MV-4-11 (cell line): ENCODE measurements at places on chromosomes 16 and 17.

DNA sequence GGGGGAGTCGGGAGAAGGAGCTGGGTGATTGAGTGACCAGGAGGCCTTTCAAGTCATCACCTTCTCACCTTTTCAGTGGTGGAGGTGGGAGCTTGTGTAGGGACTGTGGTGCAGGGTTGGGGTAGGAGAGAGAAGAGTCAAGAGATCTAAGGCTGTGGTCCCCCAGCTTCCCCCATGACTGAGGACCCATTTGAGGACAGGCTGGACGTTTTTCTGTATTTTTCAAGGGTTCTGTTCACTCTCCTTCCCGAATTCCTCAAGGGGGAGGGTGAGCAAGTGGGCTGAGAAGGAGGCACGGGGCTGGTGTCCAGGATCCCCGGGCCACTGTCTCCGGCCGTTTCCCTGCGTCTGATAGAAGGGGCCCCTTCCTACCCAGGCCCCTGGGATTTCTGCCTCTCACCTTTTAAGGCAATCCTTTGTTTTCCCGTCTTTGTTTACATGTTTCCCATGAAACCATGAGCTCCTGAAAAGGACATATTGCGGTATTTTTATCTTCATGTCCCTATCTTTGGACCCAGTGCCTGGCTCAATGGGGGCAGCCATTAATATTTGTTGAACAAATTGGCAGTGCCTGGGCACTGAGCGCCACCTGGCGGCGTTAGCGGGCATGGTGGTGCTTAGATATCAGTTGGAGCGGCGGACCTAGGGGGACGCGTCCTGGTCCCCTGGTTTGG is 9.2 kb upstream of the CD300A start:
- peak; percentile 64 for DNase-seq

- DNase-seq: no peak
Observed at GRCh38 chr17:82871056-82871775, 31.4 kb upstream of the ZNF750 start.

DNA sequence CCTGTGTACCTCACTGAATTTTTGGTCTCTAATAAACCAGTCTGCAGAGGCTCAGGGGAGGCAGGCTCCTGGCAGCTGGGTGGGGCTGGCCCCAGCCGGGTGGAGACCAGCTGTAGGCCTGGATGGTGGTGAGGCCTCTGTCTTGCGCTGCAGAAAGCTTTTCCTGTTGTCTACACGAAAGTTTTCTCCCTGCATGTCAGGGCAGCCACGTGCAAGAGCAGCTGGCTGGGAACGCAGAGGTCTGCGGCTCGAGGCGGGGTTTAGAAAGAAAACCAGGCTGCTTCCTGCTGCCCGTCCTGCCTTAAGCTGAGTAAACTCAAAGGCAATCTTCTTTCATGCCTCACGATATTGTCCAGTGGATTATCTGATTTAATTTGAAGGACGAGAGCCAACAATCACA is 2.4 kb downstream of the SERPINF1 start:
- DNase-seq: peak; percentile 92

DNA sequence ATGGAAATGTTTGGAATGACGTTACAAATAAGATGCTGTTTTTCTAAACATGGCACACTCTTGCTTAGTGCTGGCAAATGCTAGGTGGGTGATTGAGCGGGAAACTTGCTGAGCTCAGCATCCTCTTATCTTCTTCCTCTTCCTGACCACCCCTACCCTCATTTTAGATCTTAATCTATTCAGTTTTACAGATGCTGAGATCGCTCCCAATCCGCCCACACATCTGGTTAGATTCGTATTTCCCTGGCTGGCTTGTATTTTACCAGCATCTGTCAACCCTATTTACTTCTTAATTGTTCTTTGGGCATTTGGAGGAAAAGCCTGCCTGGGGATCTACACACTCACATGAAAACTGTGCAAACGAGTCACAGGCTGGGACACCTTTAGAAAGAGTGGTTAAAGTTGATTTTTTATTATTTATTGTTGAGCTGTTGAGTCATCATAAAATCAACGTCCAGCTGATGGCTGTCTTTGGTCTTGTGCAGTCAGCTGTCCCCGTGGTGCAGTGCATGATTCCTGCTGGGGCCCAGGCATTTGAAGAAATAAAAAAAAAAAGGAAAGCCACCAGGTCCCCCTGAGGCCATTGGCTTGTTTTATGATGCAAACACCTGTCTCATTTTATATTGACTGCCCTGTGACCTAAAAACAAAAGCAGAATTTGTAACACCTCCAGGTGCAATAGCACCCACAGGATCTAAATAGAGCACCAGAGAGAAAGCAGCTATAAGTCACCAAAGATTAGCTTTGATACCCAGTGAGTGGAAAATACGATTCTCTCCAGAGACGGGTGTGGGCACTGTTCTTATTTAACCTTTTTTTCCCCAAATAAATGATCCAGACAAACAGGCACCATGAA is 258.6 kb downstream of the HS3ST3B1 start:
- no peak for DNase-seq

GRCh38 chr17:68102318-68102758 is 66.8 kb downstream of the KPNA2 start:
- no peak for DNase-seq

DNA sequence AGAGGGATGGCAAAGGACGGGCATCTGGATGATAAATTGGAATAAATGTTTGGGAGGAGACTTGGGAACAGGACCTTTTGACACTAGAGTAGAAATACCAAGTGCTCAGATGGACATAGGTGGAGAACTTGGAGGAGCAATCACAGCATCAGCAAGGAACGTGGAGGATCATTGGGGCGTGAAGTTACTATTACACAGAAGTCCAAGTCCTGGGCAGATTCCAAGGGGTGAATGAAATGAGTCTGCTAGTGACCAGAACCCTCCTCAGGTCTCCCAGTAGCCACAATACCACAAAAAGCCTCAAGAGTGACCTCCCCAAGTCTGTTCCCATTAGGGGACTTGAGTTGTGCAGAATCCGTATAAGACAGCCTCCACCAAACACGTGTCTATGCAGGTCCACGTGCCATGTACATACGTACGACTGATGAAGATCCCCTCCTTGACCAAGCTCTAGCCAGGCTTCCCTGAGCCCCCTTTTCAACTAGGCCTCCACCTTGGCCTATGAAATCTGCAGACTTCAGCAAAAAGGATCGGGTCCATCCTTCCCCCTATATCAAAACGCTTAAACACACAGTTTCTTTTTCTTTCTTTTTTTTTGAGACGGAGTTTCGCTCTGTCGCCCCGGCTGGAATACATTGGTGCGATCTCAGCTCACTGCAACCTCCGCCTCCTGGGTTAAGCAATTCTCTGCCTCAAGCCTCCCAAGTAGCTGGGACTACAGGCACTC is 2.2 kb downstream of the C17orf67 start:
- no peak for DNase-seq

DNA sequence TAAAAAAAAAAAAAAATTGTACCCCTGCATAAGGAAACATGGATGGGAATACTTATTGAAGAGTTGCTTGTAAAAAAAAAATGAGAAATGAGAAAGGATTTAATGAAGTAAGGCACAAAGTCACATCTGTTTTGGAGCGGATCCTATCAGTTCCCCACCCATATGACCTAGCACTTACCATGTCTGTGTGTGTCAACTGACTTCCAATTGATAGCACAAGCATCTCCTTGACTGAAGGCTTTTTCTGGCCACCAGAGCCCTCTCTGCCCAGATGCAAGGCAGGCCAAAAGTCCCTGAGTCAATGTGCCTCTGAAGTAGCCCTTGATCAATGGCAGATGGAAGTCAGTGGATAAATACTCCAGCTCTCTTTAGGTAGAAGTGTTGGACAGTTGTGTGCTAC is 13.4 kb upstream of the NLK start:
- no peak for DNase-seq

GRCh38 chr16:56600398-56600999 is 7.9 kb upstream of the MT2A start:
- peak; percentile 38 for DNase-seq
